IMR-90 (cell line): ENCODE measurements at places on chromosomes 12 and 14. TPM values are rescaled to one million over a fixed set of nuclear protein-coding genes. Genes with fewer than 3 reads are reported as not detected.

Gene SLC10A1
- total RNA-seq: not detected in 2 replicates

Gene POTEG
- total RNA-seq: not detected in 2 replicates

Gene TAS2R42
- not detected in 2 replicates for total RNA-seq

Gene PDE3A
- total RNA-seq: 0.18 and 0.28 TPM in 2 replicates

Gene ACIN1
- total RNA-seq: 71.9 and 73.8 TPM in 2 replicates

Gene SLC25A47
- not detected in 2 replicates for total RNA-seq

Gene AMN
- total RNA-seq: under 0.01 TPM in 1 of 2 replicates, not detected in the other

Gene POTEM
- total RNA-seq: not detected in 2 replicates

Gene SPRYD4
- total RNA-seq: 1.4 and 1.8 TPM in 2 replicates

Gene DHRS7
- 50.2 and 56.7 TPM in 2 replicates for total RNA-seq
